Karpas-422 (cell line): ENCODE measurements at places on chromosomes 6 and 20.
A peak's percentile ranks its signal among the peaks of the same experiment; 100 is the strongest.

- peak; percentile 48 for DNase-seq
Measured at GRCh38 chr6:125792680-125793079, 1.9 kb downstream of the NCOA7 start.

- DNase-seq, result no peak
Measured at GRCh38 chr6:103870970-103871369, 988.7 kb downstream of the HACE1 start.

GRCh38 chr6:118187568-118188164 lies 280.6 kb downstream of the SLC35F1 start:
- no peak for DNase-seq

GRCh38 chr6:147561726-147562125 lies 53.2 kb downstream of the SAMD5 start:
- DNase-seq, result no peak

DNA sequence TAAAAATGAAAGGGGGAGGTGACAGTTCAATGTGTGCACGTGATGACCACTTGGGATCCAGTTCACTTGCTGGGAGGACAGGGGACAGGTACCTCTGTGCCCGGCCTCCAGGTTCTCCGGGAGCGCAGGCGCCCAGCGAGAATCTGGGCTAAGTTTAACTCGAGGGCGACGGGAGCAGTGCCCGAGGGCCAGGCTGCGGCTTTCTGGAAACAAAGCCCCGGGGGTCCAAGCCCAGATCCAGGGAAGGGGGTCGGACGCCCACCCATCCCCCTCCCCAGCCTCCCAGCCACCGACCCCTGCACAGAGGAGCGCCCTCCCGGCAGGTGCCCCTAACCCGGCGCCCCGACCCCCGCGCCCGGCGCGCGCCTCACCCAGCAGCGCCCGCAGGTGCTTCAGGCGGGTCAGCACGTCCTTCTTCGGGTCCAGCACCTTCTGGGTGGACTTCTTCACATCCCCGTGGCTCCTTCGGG lies 405 bp downstream of the RALGAPA2 start:
- no peak for DNase-seq

GRCh38 chr6:36997811-36998722 lies 7.4 kb upstream of the FGD2 start:
- no peak for DNase-seq

DNA sequence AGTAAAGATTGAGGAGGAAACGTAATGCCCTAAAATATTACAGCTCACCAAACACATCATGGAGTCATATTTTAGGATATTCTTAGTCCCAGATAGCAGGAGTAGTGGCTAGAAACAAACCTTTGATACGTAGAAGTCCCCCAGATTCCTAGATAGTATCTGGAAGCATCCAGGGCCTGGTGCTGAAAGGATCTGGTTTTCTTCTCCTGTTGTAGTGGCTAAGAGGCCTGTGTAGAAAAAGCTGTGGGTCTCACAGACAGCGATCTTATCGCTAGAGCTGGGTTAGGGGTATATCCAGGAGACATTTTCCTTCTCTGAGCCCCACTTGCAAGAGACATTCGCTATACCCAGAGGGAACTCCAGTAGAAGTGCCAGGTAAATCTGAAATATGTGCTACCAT lies 139.9 kb downstream of the KCNQ5 start:
- no peak for DNase-seq

DNA sequence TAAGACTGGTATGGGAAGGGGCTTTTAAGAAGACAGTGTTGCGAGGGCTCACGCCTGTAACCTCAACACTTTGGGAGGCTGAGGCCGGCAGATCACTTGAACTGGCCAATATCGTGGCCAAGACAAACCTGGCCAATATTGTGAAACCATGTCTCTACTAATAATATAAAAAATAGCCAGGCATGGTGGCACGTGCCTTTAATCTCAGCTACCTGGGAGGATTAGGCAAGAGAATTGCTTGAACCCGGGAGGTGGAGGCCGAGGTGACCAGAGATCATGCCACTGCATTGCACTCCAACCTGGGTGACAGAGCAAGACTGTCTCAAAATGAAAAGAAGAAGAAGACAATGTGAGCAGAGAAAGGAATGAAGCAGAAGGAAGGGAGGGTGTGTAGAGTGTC lies 242.2 kb downstream of the TSHZ2 start:
- DNase-seq, result no peak

GRCh38 chr20:15767999-15768741 lies 805.1 kb downstream of the KIF16B start:
- no peak for DNase-seq

DNA sequence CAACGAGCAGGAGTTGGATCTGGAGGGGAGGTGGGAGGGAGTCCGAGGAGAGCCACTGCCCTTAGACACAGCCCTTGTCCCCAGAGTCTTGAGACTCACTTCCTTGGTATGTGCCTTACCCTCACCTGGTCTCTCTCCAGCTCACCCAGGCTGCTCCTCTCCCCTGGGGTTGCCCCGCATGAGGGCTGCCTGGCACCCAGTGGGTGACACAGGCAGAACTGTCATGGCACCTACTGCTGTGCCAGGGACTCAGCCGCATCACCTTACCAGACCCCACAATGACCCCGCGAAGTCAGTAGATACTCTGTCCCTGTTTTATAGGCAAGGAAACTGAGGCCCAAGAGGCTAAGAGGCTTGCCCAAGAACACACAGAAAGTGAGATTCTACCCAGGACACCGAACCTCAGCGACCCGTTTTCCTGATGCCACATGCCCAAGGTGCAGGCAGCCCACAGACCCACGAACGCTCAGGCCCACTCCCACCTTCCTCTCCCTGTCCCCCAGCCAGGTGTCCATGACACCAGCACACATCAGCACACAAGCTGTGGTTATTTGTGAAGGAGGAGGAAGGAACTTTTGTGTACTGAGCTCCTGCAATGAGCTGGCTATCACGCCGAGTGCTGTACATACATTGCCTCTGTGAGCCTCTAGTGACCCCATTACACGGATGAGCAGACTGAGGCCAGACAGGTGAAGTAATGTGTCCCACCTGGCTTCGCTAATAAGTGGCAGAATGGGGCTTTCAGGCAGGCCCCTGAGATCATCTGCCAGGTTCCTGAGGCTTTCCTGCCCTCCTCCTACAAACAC lies 168.1 kb downstream of the GRM4 start:
- peak; percentile 25 for DNase-seq
